Activated CD4-positive, alpha-beta T cell treated with anti-CD3 and anti-CD28 coated beads for 24 hours (primary cell): ENCODE measurements at places on chromosomes 11 and 22.

- no peak for DNase-seq
Measured at GRCh38 chr11:44728491-44728910, 1.7 kb downstream of the TSPAN18 start.

DNA sequence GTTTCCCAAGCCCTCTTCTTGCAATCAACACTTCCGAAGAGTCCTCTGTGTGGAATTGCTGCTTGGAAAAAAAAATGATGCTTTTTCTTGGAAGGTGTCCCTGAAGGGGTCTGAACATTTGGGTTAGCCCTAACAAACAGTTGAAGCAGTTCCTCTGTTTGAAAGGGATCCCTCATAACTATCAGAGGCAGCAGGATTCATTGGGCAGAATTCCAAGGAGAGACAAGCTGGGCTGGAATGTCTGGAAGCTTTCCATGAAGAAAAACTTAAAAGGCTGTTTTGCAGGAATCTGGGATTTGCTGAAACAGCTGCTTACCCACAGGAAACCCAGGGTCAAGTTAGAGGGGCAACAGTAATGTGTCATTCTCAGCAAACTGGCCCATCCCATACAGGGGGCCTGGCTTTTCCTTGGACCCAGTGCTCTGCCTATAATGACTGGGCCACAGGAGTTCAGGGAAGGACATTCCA, 3.1 kb downstream of the CSNK2A3 start:
- DNase-seq, result no peak

GRCh38 chr11:99822846-99823565, 802.3 kb downstream of the CNTN5 start:
- DNase-seq, result no peak

DNA sequence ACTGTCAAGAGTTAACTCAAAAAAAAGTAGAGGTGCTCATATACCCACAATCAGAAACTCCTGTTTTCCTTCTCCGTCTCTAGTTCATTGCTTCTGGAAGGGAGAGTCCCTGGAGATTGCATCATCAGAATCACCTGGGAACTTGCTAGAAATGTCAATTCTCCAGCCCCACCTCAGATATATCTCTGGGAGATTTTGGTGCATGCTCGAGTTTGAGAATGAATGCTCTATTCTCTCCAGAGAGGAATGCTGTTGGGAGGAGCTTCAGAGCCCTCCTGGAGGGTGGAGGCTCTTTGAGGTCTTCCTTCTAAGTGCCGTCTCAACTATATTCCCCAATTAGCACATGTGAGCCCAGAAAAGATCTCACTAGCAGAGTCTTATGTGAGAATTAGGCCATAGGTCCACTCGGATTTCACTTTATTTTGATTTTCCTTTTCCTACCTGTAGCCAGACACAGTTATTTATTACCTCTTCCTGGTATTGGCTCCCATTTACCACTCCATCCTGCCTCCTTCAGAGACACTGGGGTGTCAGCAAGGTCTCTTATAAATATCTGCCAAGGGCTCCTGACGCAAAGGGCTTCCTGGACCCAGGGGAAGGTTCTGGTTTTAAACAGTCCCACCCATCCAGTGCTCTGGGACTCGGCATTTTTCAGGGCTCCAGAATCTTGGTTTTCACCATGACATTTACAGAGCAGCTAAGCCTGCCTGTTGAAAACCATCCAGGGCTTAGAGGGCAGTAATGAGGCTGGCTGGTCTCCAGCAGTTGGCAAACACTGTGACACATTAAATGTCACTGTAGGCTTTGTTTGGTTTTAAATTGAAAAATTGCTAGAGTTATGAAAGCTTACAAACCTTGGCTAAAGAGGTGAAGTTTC, 136.2 kb downstream of the CD44 start:
- no peak for DNase-seq

DNA sequence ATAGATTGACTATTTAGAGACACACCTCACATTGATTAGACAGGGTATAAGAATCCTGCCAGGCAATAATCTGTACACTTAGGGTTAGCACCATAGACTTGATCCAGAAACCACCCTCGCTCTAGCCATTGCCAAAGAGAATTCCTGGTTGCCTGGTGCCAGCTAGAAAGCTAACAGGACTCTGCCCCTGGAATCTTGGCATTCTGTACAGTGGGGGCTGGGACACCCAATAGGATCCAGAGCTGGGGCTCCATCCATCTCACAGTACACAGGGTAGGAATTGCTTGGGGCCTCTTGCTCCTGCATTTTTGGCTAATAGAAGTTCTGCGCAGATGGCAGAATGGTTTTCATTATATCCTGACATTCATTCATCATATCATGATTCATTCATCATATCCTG, 3.0 kb upstream of the APLNR start:
- no peak for DNase-seq

- DNase-seq, result no peak
Measured at GRCh38 chr22:30823015-30823370, 128.3 kb downstream of the OSBP2 start.

DNA sequence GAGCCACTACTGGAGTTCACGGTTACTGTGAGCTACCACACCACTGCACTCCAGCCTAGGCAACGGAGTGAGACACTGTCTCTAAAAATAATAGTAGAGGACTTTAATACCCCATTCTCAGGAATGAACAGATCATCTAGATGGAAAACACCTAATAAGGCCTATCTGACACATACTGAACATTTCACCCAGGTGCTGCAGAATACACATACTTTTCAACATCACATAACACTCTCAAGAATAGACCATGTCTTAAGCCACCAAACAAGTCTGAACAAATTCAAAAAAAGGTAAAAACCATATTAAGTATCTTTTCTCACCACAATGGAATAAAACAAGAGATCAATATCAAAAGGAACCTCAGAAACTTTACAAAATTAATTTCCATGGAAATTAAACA, 37.9 kb downstream of the DDIAS start:
- no peak for DNase-seq

- DNase-seq, result no peak
Measured at GRCh38 chr11:1523077-1523476, 36.5 kb upstream of the MOB2 start.

- no peak for DNase-seq
Measured at GRCh38 chr22:31585161-31585859, 76.7 kb downstream of the PISD start.

- DNase-seq, result no peak
Measured at GRCh38 chr11:84634309-84634708, 992.8 kb downstream of the DLG2 start.

DNA sequence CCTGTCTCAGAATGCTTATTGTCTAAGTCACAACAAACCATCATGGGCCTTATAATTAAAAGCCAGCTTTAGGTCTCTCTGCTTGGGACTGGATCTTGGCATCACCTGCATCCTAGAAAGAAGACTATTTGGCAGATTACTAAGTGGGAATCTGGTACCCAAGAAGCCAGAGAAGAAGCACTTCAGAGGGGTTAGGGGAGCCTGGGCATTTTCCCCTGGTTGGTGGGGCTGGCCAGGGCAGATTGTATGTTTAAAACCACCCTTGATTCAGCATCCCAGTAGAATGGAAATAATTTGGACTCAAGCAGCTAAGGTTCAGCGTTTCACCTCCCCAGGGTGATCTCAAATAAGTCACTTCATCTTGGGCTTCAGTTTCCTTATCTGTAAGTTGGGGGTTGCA, 193.7 kb downstream of the MIAT start:
- no peak for DNase-seq

DNA sequence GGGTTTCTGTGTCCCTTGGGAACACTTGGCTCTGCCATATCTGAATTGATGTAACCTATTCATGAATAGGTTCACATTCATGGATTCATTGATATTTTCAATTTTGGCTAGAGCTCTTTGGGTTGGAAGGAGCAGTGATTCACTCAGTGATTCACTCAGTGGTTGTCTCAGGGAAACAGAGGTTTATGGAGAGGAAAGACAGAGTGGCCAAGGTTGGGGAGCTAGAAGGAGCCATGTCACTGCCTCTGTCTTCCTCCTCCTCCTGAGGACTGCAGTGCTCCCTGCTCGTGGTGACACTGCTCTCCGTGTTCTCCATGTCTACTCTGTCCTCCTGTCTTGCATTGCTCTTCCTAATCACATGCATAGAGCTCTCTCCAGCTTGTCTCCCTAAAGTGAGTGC, 17.4 kb downstream of the CEP164 start:
- no peak for DNase-seq

DNA sequence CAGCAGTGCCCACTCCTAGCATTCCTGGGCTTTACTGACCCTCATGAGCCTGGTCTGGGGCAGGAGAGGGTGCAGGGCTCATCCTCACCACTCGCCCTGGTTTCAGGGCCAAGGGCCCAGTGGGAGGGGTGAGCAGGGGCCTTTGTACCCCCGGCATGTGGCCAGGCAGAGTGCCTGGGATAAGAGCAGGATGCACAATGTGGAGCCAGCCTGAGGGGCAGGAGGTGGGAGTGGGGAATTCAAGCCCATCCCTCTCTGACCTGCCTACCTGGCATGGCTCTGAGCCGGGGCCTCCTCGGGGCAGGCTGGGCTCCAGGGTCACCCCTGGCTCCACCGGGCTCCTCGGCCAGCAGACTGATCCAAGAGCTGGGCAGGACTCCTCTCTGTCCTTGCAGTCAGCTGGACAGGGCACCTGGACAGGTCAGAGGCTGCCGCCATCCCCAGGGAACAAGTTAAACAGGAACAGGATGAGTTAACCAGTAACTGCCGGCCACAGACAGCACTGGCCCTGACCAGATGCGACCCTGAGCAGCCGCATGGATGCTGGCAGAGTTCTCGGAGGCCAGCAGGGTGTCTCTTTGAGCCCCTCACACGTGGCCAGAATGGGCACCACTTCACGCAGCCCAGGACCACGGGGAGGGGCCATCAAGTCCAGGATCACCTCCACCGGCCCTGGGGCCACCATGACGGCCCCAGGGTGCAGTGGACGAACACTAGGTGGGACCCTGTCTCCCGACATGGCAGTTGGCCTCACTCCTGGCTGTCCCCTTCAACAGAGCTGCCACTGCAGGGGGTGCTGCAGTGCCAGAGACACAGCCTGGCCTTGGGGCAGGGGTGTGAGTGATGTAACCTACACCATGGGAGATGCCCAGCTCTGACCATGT, 5.0 kb downstream of the SIGIRR start:
- no peak for DNase-seq

DNA sequence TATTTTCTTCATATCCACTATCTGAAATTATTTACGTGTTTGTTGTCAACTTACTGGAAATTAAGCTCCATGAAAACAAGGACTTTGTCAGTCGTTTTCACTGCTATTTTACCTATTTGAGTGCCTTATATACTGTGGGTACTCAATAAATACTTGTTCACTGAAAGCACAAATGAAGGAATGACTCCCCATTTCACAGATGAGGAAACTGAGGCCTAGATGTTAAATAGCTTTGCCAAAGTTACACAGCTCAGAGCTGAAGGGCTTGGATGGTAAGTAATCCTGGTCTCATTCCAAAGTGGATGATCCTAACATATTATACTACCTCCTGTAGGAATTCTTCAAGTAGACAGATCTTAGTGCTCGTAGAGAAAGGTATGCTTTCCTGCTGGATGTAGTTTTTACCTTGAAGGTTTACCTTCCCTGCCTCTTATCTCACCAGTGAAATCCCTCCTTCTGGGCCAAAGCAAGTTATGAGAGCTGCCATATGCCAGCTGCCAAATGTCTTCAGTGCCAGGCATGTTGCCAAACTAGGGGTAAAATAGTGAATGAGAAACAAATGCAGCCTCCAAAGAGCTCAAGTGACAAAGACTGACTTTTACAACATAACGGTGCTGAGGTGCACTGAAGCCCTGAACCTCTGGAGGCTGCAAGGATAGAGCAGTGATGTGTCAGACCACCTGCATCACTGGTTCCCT, 129.7 kb downstream of the TRIM44 start:
- no peak for DNase-seq

DNA sequence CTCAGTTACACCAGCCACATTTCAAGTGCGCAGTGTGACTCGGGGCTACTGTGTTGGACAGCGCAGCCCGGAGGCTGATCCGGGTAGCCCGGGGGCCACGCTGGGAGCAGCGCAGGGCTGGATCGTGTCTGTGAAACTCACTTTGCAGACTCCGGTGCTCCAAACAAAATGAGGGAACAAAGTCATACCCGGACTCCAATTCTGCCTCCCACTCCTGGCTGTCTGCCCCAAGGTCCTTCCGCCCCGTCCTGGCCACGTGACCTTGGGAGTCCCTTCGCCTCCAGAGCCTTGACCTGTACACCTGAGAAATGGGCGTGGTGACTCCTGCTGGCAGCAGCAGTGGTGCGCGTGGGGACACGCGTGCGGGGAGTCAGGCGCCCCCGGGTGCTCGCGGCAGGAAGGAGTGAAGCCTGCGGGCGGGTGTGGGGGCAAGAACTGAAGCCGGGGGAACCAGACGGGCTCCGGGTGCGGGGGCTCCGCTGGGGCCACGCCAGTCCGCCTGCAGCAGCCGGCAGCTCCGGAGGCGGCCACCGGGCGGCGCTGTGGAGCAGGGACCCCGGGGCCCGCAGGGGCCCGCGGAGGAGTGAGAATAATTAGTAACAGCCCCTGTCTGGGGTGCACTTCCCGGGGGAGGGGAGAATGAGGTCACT, 42.4 kb downstream of the KCNJ4 start:
- DNase-seq, result peak; percentile 31

- DNase-seq, result no peak
Measured at GRCh38 chr11:1388763-1389102, 1.0 kb upstream of the BRSK2 start.

DNA sequence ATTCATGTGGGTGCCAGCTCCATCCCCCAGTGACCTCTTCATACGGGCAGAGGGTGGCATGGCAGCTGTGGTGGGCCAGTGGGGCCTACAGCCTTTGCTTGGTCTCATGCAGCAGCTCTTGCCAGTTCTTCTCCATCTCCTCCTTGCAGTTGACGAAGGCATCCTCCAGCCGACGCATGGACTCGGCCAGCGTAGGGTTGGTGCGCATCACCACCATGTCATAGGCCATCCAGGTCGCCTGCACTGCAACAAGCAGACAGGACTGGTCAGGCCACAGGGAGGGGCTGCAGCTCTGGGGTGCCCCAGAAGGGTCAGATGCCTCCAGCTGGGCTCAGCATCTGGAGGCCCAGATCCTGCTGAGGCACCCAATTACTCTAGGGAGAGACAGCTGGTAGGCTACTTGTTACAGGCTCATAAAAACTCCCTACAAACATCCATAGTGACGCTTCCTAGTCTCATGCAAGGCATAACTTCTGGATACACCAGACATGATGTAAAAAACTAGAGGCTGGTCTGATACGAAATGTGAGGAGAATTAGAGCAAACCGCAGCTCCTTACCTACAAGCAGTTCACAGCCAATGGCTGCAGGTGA, 5.6 kb downstream of the KLHDC7B start:
- no peak for DNase-seq

- no peak for DNase-seq
Measured at GRCh38 chr11:34856251-34856650, 59.9 kb downstream of the APIP start.

GRCh38 chr11:74877132-74877531, 71.8 kb downstream of the XRRA1 start:
- peak; percentile 1 for DNase-seq
